ENCODE measurements at places on chromosomes 11 and 22.

DNA sequence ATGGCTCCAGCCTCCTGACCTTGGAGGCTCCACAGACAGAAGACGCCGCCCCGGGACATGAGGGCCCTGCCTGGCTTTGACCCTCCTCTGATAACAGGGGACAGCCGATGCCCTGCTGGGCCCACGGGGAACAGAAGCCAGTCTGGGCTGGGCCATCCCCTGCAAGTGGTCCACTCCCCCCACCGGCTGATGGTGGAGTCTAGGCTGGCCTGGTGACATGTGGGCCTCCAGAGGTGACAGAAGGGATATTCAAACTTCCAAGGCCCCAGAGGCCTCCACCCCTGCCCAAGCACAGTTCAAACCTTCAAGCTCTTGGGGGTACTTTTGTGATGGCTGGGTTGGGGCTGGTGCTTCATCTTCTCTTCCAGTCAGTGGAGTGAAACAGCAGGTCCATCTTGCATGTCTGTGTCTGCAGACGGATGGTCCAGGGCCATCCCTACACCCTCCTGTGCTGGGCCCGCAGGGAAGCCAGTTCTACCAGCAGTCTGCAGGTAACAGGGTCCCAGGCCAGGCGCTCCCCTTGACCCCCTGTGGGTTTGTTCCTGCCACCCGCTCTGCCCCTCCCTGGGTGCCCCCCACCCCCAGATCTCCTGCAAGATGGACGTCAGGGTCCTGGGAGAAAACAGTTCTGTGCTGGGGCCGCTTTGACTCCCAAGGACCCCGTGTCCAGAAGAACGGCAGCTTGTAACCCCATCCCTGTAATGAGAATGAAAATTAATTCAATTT, 929.9 kb downstream of the BRD1 start:
- DNase-seq: no peak

- DNase-seq: no peak
Measured at GRCh38 chr11:14423633-14424032, 64.7 kb upstream of the RRAS2 start.

GRCh38 chr11:119529936-119530335, 107.0 kb upstream of the THY1 start:
- DNase-seq: no peak

DNA sequence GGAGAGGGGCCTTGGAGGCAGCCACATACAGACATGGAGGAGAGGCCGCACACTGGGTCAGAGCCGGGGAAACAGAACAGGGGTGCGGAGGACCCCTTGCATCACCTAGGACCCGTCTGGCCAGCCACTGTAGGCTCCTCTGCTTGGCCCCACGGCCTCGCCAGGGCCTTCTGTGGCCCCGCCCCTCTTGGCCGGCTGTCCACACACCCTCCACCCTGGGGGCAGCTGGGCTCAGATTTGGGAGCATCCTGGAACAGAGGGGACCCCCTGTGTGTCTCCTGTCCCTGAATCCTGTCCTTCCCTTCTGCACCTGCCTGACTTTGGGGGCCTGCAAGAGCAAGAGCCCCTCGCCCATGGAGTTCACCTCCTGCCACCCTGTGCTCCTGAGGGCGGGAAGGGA, 7.9 kb upstream of the TH start:
- no peak for DNase-seq

DNA sequence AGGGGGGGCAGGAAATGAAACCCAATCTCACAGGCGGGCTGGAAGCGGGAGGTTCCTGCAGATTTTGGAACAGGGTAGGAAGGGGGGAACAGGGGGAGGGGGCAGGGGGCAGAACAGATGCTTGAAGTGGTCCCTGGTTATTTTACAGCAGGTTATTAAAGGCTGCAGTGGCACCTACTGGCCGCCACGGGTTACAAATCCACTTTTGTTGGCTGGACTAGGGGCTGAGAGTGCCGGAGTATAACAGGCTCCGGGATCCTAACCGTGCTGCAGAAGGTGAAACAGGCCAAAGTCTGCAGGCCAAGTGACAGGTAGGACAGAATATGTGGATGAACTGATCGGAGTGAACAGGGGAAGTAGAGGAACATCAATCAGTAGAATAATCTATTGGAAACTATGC, 2.5 kb downstream of the ROBO3 start:
- no peak for DNase-seq

DNA sequence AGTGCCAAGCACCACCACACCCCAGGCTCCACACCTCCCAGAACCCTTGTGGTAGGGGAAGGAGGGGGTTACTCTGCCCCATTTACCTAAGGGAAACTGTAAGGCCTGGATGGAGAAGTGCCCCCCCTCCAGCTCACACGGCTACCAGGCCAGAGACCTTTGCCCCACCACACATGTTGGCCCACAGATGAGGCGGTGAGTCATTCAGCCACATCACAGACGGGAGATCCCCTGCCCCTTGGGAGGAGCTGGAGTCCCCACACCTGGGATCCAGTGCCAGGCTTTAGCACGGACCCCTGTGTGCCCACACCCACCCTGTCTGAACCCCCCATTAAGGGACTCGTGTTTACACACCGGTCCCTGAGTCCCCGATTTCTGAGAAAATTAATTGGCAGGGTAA, 24.9 kb downstream of the CDKN1C start:
- no peak for DNase-seq

DNA sequence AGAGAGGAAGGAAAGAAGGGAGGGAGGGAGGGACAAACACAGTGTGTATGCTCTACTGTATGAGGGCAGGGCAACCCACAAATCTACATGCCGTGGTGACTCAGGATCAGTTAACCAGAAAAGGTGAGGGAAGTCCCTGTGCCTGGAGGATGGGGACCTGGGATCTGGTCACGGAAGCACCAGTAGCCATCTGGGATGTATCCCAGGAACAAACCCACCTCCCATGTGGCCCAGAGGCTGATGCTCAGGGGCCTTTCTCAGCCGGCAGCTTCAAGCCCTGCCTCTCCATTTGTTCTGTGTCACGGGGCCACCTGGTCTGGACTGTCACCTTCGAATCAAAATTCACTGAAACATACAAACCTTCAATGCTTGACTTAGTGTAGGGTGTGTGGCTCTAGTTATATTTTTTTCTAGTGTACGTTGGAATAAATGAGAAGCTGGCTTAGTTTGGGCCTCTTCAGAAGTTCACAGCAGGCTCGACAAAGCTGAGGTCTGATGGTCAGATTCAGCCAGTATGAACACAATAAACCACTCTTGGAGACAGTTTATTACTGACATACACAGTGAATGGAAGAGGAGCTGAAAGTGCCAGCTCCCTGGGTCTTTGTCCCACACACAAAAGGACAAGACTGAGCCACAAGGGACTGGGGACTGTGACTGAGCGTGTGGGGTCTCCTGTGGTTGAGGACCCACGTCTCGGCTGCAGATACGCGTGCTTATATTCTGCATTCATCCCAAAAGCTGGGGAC, 23.5 kb upstream of the RTL6 start:
- DNase-seq: no peak

- DNase-seq: no peak
Measured at GRCh38 chr11:58227956-58228615, 632 bp downstream of the OR10Q1 start.
